ENCODE measurements at places on chromosomes 2 and 18.

- no peak for DNase-seq
Observed at GRCh38 chr2:31110998-31111397, 27.2 kb downstream of the GALNT14 start.

DNA sequence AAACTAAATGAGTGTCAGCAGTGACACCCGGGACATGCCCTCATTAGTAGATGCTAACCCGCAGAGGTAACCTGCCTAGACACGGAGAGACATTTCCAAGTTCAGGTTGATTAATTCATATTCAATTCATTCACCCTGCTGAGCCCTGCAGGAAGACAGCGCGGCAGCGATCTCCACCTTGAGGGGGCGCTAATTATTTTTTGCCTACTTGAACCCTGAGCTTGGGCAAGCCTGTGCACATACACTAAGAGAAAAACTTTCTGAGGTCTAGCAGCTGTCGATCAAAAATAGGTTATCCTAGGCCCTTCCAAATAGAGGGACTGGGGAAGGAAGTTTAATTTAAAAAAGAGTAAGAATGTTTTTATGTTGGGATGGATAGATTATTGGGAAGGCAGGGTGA is 1.3 kb upstream of the LYPD6 start:
- no peak for DNase-seq

- no peak for DNase-seq
Observed at GRCh38 chr2:181738563-181738962, 58.2 kb upstream of the NEUROD1 start.

GRCh38 chr2:9752441-9753275 is 90.6 kb upstream of the TAF1B start:
- no peak for DNase-seq

DNA sequence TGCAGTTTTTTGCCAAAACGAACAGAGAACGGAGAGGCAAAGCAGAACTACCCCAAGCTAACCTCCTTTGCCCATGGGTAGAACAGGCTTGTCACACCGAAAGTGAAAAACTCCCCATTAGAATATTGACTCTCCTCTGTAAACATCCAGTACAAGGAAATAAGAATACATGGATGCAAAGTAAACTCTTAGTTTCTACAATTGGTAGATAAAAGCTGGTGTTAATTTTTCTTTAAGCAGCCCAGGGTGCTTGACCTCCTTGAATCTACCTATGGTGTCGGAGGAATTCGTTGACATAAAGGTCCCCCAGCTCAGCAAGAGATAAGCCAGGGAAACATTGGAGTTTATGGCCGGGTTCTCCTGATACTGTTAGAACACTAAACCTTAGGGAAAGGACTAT is 48.4 kb upstream of the DSG1 start:
- no peak for DNase-seq

DNA sequence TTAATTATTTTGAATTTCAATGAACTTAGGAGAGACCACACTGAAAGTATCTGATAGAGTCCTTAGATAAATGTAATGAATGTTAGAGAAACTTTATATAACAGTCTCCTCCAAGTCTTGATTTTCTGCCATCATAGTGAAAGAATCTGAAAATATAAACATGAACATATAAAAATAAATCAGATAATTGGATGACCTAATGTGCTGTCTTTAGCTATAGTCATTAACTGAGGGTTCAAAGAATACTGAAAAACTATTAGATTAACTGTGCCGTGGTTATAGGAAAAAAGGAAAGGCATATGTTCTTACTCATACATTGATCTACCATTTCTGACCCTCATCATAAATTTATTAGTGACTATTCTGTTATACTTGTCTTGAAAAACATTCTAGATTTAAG is 47.0 kb upstream of the SPAG16 start:
- no peak for DNase-seq

DNA sequence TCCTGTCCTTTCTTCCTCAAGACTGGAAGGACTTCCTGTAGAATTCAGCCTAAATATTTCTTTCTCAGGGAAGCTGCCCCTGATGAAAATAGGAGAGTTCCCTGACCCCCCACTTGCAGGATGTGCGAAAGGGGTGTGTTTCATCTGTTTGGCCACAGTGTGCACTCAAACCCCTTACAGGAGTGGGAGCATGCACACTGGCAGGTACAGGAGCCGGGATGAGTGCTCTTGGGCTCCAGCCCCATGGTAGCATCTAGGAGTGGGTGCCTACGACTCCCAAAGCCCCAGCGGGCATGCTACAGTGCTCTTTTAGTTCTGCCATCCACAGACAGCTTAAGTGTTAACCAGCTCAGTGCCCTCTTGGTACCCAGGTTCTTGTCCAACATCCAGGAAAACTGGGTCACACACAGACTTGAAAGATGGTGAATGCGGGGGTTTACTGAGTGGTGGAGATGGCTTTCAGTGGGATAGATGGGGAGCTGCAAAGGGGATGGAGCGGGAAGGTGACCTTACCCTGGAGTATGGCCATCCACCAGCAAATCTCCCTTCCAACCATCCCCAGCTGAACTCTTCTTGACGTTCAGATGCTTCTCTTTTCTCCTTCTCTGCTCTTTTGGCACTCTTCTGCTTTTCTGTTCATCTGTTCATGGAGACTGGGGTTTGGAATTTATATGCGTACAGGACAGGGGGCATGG is 295.0 kb upstream of the NCKAP5 start:
- DNase-seq, result no peak

DNA sequence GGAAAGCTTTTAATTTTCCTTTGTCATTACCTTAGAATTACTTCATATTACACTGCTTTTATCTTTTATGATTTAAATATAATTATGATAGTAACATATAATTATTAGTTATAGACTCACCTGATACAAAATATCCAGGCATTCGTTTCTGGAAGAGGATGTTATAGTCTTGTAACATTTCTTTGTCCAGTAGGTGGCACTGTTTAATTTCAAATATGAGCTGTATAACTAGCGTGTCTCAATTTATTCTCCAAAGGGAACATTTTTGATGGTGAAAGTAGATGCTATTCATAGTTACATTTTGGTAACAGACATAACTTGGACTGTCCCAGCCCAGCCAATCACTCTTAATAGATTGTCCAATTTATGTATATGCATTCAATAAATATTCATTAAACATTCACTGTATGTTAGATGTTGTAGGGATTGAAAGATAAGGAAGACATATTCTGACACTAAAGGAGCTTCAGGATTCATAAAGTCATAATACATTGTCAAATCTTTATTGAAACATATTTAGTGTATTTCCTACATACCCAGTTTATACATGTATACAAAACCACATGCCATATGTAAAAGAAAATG is 19.2 kb downstream of the DAW1 start:
- no peak for DNase-seq

- DNase-seq, result no peak
Observed at GRCh38 chr2:169315357-169315756, 47.0 kb downstream of the LRP2 start.

DNA sequence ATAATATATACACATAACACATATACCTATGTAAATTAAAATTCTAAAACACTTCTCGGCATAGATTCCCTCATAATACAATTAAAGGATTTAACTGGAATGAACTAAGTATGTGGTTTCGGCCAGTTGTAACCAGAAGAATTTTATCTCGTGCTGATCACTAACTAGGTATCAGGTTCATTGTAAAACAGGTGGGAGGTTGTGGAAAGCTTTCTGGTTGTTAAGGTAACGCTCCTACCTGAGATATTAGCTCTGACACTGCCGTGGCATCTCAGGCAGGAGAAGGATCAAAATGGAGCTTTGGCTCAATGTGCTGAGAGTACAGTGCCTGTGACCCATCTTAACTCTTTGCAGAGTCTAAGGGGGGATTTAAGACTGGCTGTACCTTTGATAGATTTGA is 42.5 kb downstream of the SLC9A2 start:
- DNase-seq, result no peak

- no peak for DNase-seq
Observed at GRCh38 chr18:46917803-46918600, 600 bp downstream of the KATNAL2 start.

GRCh38 chr2:1988594-1988993 is 244.3 kb upstream of the PXDN start:
- no peak for DNase-seq

DNA sequence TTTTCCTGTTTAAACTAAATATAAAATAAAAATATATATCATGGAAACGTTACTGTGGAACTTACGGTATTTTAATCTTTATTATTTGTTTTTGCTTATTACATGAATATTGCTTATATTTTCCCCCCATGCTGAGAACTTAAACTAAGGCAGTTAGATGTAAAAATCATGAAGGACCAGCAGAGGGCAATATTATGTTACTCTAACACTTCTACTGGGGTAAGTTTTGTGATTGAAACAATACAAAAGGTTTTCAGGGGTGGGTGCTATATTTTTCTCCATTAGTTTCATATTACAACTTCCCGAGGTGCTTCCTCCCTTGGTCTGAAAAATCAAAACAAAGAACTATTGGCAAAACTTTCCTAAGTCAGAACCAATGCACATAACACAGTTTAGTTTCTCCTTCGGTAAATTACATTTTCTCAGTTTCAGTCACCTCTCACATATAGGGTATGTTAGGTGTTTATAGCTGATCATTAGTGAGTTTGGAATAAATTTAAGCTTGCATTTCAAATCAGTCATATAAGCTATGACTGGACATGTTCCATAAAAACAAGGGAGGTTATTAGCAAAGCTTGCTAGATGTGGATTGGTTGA is 54.8 kb downstream of the ZNF407 start:
- DNase-seq, result no peak

GRCh38 chr18:79681484-79682387 is 2.1 kb downstream of the CTDP1 start:
- DNase-seq, result no peak

DNA sequence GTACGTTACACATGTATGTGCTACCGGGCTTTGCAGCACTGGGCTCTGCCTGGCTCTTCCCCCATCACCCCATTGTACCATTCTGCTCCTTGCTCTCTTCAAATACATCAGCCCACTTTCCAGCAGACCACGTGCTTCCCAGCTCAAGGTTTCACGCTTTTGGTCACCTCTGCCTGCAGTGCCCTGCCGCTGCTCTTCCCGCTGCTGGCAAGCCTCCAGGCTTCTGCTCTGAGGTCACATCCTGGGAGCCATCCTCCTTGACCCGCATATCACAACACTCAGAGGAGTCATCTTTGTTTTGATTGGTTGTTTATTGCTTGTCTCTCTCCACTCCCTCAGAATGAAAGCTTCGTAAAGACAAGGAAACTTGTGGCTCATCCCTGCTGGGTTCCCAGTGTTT is 34.1 kb downstream of the KIF5C start:
- no peak for DNase-seq

DNA sequence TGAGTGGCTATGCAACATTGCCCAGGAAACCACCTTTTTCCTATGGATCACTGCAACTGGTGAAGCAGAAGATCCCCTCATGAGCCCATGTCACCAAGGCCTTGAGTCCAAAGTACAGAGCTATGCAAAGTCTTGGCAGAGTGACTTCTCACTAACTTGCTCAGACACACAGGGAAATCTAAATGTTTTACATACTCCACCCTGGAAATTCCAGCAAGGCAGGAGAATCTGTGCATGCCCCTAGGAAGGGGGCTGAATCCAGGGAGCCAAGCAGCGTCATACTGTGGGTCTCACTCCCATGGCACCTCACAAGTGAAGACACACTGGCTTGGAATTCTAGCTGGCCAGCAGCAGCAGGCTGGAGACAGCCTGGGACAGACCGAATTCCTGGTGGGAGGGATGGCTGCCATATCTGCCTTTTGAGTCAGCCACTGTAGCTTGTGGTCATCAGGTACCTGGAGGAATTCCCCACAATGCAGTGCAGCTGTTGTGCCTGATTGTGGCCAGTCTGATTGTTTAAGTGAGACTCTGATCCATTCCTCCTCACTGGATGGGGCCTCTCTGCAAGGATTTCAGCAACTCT is 1817.4 kb downstream of the SUCLG1 start:
- DNase-seq, result no peak

DNA sequence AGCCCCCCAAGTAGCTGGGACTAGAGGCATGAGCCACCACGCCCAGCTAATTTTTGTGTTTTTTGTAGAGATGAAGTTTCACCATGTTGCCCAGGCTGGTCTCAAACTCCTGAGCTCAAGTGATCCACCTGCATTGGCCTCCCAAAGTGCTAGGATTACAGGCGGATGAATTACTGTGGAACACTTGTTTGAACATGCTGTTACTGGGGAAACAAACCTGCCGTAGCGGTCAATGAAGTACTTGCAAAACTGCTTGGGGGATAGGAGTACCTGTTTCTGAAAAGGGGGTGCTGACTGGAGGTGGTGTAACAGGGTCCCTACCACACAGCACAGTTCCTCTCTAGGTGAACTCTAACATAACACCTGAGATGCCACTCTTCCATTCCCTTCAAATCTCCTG is 5.9 kb upstream of the IMPACT start:
- DNase-seq, result no peak

- no peak for DNase-seq
Observed at GRCh38 chr18:51686590-51686989, 489.1 kb upstream of the MEX3C start.

GRCh38 chr2:135490376-135490775 is 40.6 kb downstream of the ZRANB3 start:
- DNase-seq, result no peak

GRCh38 chr2:218985325-218986091 is 524 bp upstream of the FEV start:
- DNase-seq, result no peak

GRCh38 chr2:240424341-240425235 is 10.9 kb upstream of the GPC1 start:
- peak; percentile 17 for DNase-seq

DNA sequence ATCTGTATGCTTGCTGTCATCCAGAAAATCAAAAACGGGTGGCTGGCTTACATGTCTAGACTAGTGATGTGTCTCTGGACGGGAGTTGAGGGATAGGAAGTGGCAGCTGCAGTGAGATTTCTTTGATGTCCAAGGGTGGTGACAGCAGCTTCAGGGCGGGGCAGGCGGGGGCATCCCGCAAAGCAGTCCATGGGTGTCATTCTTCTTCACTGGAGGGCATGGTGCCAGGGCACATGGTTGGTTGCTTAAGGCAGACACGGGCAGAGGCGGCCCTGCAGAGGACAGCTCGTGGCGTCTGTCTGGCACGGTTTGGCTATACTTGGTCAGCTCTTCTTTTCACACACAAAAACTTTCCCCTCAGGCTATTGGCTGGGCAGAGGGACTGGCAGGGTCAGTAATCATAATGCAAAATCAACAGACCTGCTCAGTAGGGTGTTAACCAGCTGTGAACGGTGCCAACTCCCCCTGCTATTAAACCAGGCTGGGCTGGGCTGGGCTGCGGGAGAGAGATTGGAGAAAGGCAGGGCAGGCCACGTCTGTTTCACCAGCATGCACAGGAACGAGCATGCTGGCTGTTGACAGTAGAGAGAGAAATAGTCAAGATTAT is 63.7 kb downstream of the COL4A3 start:
- DNase-seq, result no peak

- DNase-seq, result no peak
Observed at GRCh38 chr2:178269438-178270224, 75.3 kb downstream of the OSBPL6 start.

DNA sequence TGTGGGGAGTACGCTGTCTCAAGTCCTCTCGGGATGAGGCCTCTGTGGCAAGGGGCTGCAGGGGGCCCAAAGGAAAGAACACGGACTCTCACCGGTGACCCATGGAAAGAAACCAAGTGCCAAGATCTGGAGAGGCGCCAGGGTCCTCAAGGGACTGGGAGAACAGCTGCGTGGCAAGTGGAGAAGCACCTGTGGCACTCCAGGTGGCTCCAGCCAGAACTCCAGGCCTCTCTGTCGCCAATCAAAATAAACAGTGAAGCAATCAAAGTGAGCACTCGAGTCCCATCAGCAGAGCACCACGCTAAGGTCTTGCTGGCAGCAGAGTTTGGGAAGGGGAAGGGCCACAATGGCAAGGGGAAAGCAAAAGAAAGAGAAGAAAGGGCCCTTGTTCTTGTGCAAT is 54.7 kb downstream of the BCL2 start:
- DNase-seq, result no peak

GRCh38 chr2:65064728-65065552 is 8.7 kb downstream of the CEP68 start:
- DNase-seq, result peak; percentile 83

All from tibial artery (tissue), 4 donors.